ENCODE measurements at places on chromosomes 3 and 15. TPM values are rescaled to one million over a fixed set of nuclear protein-coding genes. Genes with fewer than 3 reads are reported as not detected.

Gene KIAA1143
- 33.9 TPM for total RNA-seq

DNA sequence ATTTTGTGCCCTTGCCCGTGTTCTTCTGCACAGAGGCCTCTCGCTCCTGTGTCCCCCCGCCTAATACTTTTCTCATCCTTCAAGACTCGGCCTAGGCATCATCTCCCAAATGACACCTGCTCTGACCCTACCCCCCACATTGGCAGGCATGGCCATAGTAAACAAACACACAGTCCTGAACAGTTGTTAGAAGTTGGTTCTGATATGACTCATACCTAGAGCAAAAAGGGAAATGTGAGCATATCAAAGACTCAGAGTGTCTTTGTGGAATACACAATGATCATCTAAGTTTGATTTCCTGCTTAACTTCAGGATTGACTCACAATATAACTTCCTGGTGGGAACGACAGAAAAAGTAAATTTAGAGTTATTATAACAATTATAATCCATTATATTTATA lies 120.5 kb downstream of the POLR2M start:
- DNase-seq = no peak

DNA sequence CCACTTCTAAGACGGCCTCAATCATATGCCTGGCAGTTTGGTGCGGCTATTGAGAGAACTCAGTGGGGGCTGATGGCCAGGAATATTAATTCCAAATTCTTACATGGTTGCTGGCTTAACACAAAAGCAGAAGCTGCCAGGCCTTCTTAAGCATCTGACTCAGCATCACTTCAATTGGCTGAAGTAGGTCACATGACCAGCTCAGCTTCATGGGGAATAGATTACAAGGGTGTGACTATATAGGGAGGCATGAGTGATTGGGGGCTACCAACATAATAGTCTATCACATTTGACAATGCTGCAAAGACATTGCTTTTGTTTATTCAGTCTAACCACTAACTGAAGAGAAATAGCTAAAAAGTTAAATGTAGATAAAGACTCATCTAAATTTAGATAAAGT lies 101.6 kb upstream of the ANKRD28 start:
- DNase-seq = peak; percentile 68

DNA sequence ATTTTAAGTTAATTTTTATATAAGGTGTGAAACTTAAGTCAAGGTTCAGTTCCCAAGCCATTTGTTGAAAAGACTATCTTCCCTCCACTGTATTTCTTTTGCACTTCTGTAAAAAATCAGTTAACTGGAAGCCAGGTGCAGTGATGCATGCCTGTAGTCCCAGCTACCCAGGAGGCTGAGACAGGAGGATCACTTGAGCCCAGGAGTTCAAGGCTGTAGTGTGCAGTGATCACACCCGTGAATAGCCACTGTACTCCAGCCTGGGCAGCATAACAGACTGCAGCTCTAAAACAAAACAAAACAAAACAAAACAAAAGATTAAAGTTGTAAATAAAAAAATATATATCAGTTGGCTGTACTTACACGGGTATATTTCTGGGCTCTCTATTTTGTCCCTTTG lies 33.1 kb upstream of the SEC22A start:
- peak; percentile 26 for DNase-seq

DNA sequence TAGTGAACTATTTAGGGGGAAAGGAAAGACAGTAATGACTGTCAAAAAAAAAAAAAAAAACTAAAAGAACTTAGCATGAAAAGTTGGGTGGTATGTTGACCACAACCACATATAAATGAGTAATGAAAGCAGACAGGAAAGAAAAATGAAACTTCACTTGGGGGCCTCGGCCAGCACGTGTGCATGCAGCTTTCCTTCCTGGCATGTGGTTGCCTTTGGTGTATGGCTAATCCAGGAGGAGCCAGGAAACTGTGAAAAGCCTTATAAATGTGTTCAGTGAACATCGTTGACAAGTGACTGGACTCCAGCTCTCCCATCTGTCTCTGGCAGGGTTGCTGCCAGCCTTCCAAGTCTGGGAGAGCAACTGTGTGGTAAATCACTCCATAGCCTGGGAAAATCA lies 195.1 kb downstream of the DTWD1 start:
- no peak for DNase-seq

GRCh38 chr15:58934521-58934920 lies 1.0 kb upstream of the SLTM start:
- DNase-seq = no peak

- no peak for DNase-seq
Observed at GRCh38 chr3:33419948-33420347, 20.3 kb downstream of the UBP1 start.

DNA sequence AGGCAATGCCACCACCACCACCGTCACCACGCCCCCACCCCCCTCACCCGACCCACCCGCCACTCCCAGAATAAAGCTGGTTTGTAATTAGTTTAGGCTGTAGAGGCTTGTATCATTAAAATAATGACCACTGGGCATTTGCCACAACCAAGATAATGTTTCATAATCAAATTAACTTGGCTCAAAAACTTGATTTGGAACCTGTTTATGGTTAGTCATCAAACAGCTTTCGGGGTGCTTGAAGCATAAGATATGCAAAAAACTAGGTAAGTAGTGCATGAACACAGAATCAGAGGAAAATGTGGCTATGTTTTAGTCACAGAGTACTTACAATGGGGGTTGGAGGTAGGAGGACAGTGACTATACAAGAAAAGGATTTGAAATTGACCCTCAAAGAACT lies 115.1 kb downstream of the FHIT start:
- no peak for DNase-seq

GRCh38 chr15:59372352-59373211 lies at the start of gene MYO1E:
MYO1E (minus strand) TSS chr15:59372871; CDS start chr15:59372500, 371 bp downstream.
- DNase-seq = peak; percentile 96

Gene CPEB1
- total RNA-seq = 5.6 TPM

DNA sequence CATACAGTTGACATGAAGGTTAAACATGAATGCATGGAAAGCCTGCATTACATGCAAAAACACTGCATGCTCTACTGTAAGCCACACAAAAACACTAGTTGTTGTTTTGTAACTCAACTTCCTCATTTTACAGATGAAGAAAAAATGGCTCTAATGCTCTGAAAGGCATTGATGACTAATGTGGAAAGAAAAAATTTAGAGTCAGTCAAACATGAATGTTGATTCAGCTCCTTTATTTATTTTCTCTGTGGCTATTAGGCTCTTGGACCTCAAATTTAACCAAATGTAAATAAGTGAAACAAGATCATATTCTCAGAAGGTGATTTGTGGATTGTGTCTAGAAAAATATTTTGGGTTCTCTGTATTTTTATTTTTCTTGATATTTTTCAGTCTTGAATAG lies 336.7 kb upstream of the ZNF717 start:
- no peak for DNase-seq

DNA sequence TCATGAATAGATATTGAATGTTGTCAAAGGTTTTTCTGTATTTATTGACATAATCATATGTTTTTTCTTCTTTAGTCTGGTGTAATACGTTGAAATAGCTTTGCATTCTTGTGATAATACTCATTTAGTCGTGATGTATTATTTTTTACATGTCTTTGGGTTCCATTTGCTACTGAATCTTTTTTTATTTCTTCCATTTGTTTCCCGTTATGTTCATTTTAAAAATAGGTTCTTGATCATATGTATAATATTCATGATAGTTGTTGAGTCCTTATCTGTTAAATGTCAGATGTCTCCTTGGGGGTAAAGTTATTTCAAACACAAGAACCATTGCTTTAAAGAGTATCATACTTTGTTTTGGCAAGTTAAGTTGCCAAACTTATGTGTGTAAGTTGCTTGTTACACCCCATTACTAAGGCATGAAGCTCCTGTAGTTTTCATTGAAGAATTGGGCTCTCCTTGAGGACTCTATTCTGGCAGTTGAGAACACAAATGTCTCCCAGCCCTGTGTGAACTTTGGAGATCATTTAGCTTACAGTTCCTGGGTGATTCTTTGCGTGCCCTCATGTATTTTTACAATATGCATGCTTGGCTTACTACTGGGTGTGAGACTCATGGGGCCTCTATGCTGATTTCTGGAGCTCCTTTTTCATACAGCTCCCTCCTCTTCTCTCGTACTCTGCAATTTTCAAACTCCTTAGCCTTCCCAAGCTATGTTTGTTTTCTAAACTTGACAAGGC lies 8.3 kb downstream of the AKAP13 start:
- DNase-seq = no peak

DNA sequence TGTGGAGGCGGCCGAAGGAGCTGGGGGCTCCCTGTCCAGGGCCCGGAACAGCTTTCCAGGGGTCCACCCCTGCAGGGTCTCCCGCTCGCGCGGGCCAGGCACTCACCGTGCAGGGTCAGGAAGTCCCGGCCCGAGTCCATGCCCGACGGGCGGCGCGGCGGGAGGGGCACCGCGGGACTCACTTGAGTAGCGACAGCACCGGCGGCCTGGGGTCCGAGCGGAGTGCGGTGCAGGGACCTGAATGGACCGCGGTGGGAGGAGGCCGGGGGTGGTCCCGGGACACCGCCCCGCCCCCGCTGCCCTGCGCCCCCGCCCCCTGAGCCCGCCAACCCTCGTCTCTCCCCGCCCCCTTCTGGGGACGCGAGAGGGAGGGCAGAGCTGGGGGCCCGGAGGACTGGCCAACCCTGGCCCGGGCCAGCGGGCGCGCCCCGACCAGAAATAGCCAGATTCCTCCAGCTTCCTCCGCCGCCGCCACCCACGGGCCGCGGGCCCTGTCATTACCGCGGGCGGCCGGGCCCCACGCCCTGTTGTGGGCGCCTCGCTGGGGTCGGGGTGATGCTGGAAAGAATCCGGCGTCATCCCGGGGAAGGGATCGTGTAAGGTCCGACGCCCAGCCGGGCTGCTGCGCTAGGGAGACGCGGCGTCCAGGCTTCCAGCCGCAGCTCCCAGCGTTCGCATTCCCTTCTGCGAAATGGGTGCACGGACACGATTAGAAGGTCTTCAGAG lies at the start of gene PLCD1:
Gene PLCD1 (minus strand): TSS at position 243 of the 726 bp plus-strand sequence. CDS start 103 bp downstream, at position 140.
- DNase-seq = no peak

- DNase-seq = no peak
Observed at GRCh38 chr3:149895339-149895738, 75.4 kb downstream of the PFN2 start.

DNA sequence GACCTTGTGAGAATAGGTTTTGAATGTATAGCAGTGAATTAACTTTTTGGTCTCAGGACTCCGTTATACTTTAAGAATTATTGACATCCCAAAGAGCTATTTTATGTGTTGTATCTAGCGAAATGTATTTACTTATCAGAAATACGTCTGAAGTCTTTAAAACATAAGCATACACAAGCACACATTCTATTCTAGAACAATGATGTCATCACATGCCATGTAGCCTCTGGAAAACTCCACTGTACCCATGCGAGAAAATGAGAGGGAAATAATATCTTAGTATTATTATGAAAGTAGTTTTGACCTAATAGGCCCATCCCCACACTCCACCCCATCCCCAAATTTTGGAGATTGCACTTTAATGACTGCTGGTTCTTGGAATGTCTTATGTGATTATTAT lies 1.5 kb downstream of the POLR2M start:
- DNase-seq = no peak

- no peak for DNase-seq
Observed at GRCh38 chr15:82689147-82689546, 20.5 kb downstream of the AP3B2 start.

Gene REC114
- total RNA-seq = not detected

Gene ANKRD63
- not detected for total RNA-seq

Gene ETFA
- total RNA-seq = 131 TPM

Gene DGKG
- 75.0 TPM for total RNA-seq

Gene ECT2
- 7.3 TPM for total RNA-seq

DNA sequence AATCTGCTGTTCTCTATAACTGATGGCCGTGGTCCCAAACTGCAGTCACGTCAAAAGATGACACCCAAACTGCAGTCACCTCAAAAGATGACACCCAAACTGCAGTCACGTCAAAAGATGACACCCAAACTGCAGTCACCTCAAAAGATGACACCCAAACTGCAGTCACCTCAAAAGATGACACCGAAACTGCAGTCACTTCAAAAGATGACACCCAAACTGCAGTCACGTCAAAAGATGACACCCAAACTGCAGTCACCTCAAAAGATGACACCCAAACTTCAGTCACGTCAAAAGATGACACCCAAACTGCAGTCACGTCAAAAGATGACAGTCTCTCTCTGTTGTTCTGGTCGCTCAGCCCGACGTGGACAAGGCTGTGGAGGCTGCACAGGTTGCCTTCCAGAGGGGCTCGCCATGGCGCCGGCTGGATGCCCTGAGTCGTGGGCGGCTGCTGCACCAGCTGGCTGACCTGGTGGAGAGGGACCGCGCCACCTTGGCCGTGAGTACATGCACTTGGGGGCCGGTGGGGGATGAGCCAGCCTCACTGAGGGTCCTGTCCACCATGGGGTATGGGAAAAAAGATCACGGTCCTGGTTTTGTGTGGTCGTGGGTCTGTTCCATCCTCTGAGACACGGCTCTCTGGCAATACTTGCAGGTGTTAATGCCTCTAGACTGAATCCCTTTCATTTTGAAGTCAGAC lies 7.7 kb downstream of the ALDH1A3 start:
- no peak for DNase-seq

DNA sequence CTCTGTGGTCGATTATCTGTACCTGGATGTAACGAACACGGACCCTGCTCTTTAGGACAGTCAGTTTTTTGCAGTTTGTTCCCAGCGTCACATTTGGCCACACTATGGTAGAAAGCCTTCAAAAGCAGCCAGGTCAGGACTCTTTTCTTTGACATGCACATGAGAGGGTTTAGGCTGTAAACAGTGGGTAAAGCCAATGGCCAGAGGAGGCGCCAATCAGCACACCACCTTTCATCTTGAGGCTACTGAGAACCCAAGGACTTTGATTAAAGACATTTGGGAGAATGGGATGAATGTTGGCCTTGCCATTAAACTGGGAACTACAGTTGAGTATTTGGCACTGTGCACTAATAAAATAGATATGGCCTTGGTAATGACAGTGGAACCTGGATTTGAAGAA lies 225.9 kb downstream of the OXSM start:
- DNase-seq = no peak

DNA sequence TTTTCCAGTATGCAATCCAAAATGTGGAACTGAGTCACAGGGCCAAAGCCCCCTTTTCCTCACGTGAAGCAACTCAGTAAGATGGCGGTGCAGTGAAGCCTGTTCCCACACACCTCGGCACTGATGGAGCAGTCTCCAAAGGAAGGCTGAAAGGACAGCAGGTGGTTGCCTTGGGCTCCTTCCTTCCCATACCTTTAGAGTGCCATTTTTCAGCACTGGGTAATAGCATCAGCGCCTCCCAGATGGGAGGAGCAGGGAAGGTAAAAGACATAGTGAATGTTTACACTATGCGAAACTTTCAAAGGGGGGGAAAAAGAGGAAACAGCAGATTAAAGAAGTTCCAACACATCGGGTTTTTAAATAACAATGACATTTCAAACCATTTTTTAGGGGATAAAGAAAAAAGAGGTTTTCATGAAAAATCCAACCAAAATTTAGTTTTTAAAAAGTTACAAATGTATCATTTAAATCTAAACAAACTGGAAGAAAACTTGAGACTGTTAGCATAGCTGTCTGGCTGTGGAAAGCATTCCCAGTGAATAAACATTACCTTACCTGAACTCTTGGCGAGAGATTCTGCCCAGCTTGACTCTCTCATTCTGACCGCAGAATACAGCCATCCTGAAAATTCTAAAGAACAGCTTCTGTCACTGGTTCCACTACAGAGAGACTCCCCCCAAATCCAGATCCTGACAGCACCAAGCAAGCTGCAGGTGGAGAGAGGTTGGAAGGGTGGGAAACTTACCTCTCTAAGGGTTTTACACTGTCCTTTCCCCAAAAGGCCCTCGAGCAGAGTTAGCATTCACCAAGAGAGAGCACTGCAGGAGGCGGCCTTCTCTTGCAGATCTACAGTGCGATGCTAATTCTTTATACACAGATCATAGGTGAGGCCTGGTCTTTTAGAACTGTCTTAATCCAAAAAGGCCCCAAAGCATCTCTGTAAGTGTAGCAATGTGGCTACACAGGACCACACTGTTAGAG lies 32.6 kb downstream of the ABCC5 start:
- no peak for DNase-seq

Gene ZDHHC19
- not detected for total RNA-seq

Measured in esophagus muscularis mucosa (tissue), 4 donors.